ENCODE measurements at places on chromosomes 16 and 17. TPM values are rescaled to one million over a fixed set of nuclear protein-coding genes. Genes with fewer than 3 reads are reported as not detected.
A peak's percentile ranks its signal among the peaks of the same experiment; 100 is the strongest.

GRCh38 chr16:88771294-88771772 is 13.7 kb downstream of the PIEZO1 start:
- no peak for DNase-seq

DNA sequence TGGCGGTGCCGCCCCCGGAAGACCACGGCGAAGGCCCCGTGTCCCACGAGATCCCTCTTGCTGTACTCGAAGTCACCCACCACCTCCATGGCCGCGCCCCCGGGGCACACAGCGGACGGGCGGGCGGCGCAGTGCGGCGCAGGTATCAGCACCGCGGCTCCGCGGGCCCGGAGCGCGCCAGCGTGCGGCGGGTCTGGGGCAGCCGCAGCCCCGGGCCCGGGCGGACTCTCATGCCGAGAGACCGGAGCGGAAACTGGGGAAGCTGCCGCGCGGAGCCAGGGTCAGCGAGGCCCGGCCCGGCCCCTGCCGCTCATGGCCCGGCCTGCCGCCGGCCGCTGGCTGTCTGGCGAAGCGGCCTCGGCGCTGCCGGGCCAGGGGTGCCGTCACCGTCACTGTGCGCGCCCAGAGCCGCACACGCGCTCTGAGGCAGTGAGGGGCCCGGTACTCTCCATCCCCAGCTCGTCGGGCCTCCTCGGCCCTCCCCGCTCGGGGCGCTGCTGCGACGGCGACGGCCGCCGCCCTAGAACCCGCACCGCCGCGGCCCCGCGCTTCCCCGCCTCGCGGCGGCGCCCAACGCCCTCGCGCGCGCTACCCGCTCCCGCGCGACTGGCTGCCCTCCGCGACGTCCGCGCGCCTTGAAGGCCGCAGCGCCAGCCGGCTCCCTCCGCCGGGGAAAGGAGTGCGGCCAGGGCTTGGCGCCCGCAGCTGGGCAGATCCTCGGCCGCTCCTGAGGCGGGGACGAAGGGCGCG is at the start of gene ULK2:
TSS of gene ULK2 (minus strand) at position 608 of the 750 bp plus-strand sequence. CDS start at position 89, 519 bp downstream.
- peak; percentile 53 for DNase-seq

- DNase-seq: no peak
Observed at GRCh38 chr17:35627417-35627816, 40.3 kb downstream of the AP2B1 start.

GRCh38 chr16:49021136-49021535 is 260.5 kb downstream of the CBLN1 start:
- DNase-seq: no peak

- no peak for DNase-seq
Observed at GRCh38 chr16:25064937-25065336, 46.6 kb upstream of the LCMT1 start.

GRCh38 chr17:1469231-1469852 is 13.3 kb upstream of the CRK start:
- DNase-seq: no peak

DNA sequence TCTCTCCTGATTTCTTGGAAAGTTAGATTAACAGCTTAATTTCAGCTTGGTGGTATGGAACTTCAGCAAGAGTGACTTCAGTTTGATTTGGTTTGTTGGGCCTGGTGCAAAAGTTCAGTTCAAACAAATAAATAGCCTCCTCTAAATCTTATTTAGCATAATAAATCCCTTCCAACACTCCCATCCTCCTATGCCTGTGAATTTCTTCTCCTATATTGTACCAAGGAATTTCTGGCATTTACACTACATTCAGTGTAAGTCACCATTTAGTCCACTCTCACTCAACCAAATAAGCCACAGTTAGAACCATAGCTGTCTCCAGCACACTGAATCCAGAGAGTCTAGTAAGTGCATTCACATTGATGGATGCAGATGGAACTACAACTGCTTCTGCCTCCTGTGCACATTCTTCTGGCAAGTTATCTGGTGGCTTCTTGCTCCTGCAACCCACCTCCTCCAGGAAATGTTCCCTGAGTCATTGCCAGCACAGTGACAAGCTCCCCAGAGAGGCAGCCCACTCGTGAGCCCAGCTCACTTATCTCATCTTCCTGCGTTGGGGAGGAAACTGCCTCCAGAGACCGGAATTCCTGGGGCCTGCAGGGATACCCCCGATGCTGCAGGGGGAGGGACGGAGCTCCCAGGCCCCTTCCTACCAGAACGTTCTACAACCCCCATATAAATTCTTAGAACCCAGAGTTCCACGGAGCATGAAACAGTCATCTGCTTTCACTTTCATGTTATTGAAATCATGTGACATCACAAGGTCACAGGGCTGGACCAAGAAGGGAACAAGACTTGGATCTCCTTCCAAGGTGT is 318.3 kb downstream of the PHKB start:
- peak; percentile 8 for DNase-seq

DNA sequence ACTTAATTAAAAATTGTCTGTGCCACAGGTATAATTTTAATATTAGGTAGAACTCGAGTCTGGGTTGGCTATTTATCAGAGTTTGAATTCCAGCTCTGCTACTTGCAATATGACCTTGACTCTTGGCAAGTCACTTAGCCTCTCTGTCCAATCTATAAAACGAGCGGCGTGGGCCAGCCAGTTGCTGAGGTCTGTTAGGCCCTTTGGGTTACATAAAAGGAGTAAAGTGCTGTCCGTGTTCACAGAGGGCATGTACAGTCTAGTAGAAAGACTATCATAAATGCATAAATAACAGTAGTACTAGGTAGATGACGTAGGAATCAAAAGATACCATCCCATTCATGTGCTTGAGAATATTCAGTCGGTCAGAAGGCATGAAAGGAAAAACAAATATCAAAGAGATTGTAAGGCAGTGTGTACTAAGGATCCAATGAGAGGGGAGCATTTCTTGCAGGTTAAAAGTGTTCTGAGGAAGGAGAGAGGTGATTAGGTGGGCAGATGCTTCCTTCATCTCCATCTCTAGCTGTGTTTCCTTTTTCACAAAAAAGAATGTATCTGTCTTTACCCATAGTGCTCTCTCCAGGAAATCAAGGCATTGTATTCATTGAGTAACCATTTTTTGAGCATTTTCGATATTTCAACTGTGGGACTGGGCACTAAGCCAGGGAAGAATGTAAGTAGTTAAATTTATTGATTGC is 2.4 kb downstream of the TNRC6A start:
- DNase-seq: peak; percentile 16

GRCh38 chr17:82077617-82078358 is 12.2 kb upstream of the DUS1L start:
- DNase-seq: no peak

GRCh38 chr17:42071810-42072209 is 21.4 kb upstream of the C17orf113 start:
- no peak for DNase-seq

DNA sequence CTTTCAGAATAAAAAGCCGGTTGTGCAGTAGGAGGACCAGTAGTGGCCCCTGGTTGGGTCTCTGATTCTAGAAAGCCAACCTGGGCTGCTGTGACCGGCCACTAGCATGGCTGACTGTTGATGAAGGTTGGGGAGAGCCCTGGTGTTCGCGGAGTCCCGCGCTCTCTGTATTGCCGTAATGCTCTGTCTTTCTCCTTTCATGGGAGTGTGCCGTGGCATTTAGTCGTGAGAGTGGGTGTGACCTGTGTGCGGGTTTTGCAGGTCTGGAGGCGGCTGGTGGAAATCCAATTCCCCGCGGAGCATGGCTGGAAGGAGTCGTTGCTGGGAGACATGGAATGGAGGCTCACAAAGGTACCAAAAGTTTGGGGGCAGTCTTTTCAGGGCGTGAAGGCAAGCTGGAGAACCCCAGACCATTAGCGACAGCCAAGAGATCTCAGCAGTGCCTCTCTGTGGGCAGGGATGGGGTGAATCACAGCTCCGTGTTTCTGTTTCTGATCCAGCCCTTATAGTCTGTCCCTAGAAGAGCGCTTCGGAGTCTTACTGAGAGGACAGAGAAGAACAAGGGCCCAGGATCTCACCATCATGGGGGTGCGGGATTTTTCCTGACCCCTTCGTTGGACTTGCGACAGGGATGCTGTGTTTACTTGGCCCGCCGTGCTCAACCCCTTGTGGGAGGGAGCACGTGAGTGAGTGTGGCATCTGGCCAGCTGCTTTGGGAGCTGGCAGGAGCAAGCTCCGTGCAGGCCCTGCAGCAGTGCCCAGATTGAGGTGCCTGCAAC is 56.5 kb downstream of the RNF213 start:
- no peak for DNase-seq

DNA sequence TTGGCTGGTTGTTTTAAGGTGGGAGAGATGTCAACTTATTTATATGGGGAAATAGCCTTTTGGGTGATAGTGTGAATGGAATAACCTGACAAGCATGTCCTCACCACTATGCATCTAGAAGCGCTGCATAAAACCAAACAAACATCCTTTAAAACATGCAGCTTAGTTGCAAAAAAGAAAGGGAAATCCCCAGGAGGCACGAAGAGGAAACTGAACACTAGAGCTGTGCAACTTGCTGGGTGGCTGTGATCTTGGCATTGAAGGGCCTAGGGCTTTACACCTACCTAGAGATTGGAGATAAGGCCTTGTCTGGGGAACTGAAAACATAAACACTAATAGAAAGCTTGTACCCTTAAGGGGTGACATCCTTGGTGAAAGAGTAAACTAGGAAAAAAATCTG is 7.3 kb downstream of the C16orf54 start:
- DNase-seq: peak; percentile 87

- no peak for DNase-seq
Observed at GRCh38 chr17:37820995-37821713, 76.3 kb upstream of the HNF1B start.

DNA sequence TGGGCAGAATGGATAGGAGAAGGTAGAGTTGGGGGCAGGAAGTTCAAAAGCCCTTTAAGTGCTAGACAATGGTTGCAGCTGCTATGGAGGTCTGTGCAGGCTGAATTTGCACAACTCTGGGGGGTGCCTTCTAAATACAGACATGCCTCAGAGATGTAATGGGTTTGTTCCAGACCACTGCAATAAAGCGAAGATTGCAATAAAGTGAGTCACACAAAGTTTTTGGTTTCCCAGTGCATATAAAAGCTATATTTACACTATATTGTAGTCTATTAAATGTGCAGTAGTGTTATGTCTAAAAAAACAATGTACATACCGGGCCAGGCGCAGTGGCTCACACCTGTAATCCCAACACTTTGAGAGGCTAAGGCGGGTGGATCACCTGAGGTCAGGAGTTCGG is 60.5 kb upstream of the MYOCD start:
- no peak for DNase-seq

DNA sequence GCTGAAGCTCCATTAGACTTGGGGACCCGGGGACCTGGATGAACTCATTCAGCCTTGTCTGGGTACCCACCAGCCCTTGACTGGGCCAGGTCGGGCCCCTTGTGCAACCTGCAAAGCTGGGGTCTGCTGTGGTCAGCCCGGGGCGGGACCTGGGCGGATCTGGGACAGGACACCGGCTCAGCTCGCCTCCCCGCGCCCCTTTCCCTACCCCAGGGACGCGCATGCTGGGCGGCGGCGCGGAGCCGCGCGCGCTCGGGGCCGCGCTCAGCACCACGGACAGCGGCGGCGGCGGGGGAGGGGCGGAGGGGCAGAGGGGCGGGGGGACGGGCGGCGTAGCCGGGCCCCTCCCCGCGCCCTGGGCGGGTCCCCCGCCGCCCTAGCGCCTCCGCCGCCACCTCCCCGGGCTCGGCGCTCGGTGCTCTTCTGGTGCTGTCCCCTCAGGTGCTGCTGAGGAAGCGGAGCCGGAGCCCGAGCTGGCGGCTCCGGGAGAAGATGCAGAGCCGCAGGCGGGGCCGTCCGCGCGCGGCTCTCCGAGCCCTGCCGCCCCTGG is 7.4 kb downstream of the ACD start:
- DNase-seq: no peak

- no peak for DNase-seq
Observed at GRCh38 chr16:31192856-31193642, 9.5 kb downstream of the PYCARD start.

- DNase-seq: no peak
Observed at GRCh38 chr16:86490859-86491639, 19.3 kb upstream of the FOXF1 start.

The TBC1D3H gene
- not detected for total RNA-seq

The HSD17B2 gene
- not detected for total RNA-seq

The PDILT gene
- total RNA-seq: not detected

The SPN gene
- 168 TPM for total RNA-seq
